ENCODE measurements at places on chromosomes 12 and 14.

DNA sequence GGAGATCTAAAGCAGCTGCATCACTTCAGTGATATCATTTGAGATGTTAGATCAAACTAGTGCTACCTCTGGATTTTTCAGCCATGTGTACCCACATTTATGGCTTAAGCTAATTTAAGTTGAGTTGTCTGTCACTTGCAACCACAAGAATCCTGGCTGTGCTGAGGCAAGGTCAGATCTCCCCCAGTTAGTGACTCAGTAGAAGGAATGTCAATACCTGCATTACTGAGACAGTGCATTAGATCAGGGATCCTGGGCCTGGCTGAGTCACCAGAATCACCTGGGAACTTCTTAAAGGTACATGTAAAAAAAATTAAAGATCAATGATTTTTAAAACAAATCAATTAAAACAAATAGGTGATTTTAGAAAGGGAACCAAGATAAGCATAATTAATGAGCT is 84.6 kb upstream of the GRIN2B start:
- DNase-seq: no peak

GRCh38 chr12:111607239-111607638 is 8.1 kb upstream of the ATXN2 start:
- DNase-seq: no peak

DNA sequence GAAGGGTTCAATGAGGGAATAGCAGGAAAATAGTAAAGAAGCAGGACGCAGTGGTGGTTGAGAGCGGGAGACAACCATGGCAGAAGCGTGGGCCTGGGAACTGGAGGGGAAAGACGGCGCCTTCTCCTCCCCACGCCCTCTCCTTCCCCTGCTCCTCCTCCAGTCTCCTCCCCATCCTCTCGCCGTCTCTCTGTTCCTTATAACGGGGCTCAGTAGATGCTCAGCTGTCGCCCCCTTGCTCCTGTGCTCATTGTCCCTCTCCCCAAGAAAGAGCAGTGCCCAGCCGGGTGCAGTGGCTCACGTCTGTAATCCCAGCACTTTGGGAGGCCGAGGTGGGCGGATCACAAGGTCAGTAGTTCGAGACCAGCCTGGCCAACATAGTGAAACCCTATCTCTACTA is 142.0 kb downstream of the BCL11B start:
- DNase-seq: no peak

DNA sequence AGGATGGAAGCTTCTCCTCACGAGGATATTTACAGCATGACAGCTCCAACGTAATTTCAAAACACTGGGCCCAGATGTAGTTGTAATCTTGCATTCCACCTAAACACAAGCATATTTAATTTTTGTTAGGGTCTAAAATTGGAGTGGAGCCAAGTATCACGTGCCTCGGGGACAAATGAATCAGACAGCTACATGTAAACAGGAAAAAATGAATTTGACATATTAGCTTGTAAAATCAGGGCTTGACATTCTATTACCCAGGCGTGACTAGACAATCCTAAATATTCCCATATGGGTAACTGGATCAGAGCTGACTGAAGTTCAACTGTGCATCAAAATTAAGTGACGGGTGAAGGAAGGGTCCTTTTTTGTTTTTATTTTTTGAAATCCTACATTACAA is 59.0 kb downstream of the MDM2 start:
- no peak for DNase-seq

- DNase-seq: no peak
These were observed 42.1 kb downstream of the KRT80 start for GRCh38 chr12:52149651-52150241.

DNA sequence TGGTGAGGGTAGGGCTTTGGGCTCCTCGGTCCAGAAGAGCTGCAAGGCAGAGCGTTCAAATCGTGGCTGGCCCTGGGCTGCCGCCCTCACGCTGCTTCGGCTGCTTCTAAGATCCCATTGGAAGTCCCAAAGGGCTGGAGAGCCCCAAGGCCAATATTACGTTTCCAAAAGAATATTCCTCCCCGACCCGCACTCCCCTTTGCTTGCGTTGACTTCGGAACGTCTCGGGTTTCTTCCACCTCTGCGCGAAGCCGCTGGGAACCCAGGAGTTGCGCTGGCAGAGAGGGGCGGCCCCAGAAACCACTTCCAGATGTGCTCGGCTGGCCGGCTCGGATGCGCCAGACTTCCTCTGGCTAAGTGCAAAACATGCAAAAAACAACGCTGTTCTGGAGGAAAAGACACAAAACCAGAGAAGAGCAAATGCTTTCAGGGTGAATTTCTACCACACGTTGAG is at the start of gene GLT8D2:
TSS of gene GLT8D2 (minus strand) at position 285 of the 454 bp plus-strand sequence. CDS start 30,539 bp downstream, outside the sequence.
- no peak for DNase-seq

GRCh38 chr12:34402899-34403705 is 380.8 kb downstream of the ALG10 start:
- DNase-seq: no peak

DNA sequence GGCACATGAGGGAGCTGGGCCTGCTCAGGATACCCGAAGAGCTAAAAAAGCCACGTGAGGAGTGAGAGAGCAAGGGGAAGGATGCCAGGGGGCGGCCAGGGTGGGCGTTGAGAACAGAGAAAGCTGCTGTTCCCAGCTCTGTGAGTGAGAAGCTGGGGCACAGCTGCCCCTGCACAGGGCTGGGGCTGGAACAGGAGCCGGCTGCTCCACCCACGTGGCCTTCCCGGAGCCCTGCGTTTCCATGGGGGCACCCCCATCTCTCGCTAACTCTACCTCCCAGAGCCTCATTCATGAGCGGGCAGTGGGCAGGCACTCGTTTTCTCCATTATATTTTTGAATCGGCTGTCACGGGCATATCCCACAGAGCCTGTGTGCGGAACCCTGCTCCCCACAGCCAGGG is 42.7 kb downstream of the RFLNA start:
- no peak for DNase-seq

- no peak for DNase-seq
These were observed 76.3 kb downstream of the CACNA1C start for GRCh38 chr12:2129076-2129475.

GRCh38 chr12:66297080-66297479 is 5.2 kb upstream of the HELB start:
- no peak for DNase-seq

DNA sequence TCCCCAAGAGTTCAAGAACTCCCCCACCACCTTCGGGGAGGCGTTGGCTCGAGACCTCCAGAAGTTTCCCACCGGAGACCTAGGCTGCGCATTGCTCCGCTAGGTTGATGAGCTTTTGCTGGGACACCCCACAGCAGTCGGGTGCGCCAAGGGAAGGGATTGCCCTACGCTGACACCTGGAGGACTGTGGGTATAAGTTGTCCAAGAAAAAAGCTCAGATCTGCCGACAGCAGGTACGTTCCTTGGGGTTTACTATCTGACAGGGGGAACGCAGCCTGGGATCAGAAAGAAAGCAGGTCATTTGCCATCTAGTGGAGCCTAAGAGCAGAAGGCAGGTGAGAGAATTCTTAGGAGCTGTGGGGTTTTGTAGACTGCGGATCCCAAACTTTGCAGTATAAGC is 98.8 kb downstream of the FRMD6 start:
- DNase-seq: no peak

DNA sequence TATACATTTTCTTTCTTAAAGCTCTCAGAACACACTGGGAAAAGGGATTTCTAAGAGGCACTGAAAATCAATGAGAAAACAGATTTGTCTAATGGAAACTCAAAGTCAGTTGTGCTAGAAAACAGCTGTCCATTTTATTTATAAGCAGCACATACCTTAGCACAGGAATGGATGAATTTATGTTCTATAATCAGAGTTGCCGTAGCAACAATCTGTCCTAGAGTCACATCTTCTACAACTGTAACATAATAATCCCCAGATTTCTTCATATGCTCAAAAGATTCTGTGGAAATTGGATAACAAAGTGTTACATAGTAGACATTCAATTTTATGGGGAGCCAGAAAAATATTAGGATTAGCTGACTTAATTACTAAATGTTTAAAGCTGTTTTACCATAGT is 9.8 kb downstream of the GNPNAT1 start:
- DNase-seq: no peak

GRCh38 chr12:63915105-63915800 is 70.8 kb downstream of the SRGAP1 start:
- DNase-seq: no peak

GRCh38 chr12:116434155-116435011 is 124.8 kb upstream of the MAP1LC3B2 start:
- no peak for DNase-seq

GRCh38 chr14:104826861-104827176 is 25.9 kb downstream of the ZBTB42 start:
- no peak for DNase-seq

DNA sequence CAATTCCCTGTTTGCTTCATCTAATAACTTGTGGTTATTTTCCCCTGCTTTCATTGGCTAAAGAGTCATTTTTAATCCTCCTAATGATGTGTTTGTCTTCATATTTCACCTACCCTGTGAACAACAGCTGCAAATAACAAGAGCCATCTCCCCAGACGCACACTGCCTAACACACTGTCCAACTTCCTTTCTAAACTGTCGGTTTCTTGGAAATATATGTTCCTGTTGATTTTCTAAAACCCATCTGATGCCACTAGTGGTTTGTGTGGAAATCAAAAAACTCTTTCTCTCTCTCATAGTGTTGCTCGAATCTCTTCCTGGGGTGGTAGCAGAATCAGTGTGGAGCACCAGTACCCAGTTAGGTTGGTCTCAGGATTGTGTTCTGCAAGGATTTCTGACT is 226.9 kb downstream of the EPS8 start:
- no peak for DNase-seq

GRCh38 chr14:22474730-22475351 is 114.2 kb downstream of the DAD1 start:
- DNase-seq: no peak

GRCh38 chr12:113347-113746 is 46.8 kb downstream of the IQSEC3 start:
- no peak for DNase-seq

DNA sequence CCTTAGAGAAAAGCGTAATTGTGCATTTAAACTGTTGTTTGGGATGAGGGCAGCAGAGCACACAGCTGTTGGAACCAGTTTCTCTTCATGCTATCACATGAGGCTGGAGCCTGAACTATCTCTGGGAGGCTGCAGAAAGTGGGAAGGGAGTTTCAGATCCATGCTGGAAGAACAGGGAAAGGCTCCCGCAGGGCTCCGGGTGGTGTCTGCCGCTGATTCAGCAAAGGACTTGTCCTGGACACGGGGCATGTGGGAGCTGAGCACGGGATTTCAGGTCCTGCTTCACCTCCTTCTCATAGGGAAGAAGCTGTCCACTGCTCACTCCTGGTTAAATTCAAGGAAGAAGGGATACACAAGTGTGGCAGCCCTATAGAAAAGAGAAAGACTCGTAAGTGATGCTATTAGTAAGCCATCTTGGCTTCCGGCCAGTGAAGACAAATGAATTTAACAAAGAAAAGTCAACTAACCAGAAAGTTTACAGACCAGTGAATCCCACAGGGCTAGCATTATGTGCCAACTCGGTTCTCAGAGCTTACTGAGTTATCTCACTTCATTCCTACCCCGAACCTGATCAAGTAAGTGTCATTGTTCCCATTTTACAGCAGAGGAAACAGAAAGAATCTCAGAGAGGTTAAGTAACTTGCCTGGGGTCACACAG is 6.7 kb upstream of the FZD10 start:
- DNase-seq: no peak

DNA sequence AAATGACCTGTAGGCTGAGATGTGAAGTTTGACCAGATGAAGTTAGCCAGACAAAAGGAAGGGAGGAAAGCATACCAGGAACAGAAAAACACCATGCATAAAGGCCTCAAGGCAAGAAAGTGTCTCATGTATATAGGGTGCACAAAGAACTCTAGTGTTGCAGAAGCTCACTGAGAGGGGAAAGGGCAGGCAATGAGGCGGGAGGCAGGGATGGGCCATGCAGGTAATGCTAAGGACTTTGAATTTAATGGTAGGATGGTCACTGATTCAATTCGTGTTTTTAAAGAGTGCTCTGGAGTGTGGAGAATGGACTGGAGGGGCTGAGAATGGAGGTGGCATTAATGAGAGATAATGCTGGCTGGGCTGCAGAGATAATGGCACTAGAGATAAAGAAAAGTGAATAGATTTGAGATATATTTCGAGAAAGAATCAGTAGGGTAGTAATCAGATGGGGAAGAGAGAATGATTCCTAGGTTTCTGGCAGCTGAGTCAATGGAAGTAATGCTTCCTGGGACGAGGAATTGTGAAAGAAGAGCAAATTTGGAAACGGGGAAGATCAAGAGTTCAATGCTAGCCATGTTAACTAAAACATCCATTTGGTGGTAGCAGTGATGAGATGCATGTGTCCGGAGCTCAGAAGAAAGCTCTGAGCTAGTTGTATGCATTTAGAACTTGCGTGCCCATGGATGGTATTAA is 43.1 kb downstream of the LIMA1 start:
- DNase-seq: no peak

DNA sequence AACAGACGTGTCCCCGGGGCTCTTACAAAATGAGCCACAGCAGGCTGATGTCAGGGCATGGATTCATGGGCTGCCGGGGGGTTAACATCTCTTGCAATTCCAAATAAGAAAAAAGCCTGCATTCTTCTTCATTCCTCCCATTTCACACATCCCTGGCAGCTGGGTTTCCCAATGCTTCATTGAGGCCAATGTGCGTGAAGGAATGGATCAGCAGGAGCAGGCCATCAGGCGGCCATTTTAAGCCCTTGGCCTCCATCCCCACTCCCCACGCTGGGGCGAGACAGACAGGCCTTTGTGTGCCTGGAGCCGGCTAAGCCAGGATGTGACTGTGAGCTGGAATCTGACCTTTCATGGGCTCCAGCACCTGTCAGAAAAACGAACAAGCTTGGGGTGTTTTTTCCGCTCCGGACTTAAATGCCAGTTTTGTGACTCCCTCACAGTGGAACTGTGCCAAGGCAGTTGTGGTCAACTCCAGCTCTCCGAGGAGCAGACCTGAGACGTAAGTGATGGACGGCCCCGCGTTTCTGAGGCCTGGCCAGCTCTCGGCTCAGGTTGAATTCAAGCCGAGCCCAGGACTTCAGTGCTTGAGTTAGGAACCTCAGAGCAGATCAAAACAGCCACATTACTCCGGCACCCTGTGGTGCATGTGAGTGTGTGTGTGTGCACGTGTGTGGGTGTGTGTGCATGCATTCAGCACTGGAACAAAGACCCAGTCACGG is 133.1 kb downstream of the TMEM30B start:
- DNase-seq: peak; percentile 74

DNA sequence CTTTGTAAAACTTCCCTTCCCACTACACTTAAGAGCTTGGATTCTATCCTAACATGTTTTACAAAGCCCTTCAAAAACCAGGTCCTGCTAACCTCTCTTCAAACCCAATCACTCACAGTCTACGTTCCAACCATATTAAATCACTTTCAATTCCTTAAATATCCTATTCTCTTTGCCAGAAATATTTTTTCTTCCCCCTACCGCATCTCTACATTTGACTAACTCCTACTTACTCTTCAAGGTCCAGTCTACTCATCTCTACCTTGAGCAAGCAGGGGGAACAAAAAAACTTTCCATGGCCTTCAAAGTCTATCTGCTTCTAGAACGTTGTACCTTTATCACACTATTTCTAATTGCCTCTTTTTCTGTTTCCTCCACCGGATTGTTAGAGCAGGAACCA is 6.1 kb downstream of the ERGIC2 start:
- no peak for DNase-seq

GRCh38 chr12:47033789-47034555 is 45.4 kb upstream of the PCED1B start:
- no peak for DNase-seq

Data from anterior cingulate cortex (tissue), 58 donors.